Stimulated activated CD8-positive, alpha-beta memory T cell treated with anti-CD3 and anti-CD28 coated beads, Interleukin-7, amount 100 ng/mL, for 1 hour (primary cell): ENCODE measurements at places on chromosomes 12 and 14.
A peak's percentile ranks its signal among the peaks of the same experiment; 100 is the strongest.

- DNase-seq, result no peak
Observed at GRCh38 chr14:57512220-57512619, 18.6 kb upstream of the CCDC198 start.

- DNase-seq, result no peak
Observed at GRCh38 chr14:90714811-90715210, 101.4 kb downstream of the TTC7B start.

- no peak for DNase-seq
Observed at GRCh38 chr14:36014236-36014635, 162.3 kb downstream of the PTCSC3 start.

GRCh38 chr12:65858831-65859230 is 34.5 kb downstream of the HMGA2 start:
- no peak for DNase-seq

GRCh38 chr14:81324011-81324410 is 76.1 kb downstream of the STON2 start:
- no peak for DNase-seq

DNA sequence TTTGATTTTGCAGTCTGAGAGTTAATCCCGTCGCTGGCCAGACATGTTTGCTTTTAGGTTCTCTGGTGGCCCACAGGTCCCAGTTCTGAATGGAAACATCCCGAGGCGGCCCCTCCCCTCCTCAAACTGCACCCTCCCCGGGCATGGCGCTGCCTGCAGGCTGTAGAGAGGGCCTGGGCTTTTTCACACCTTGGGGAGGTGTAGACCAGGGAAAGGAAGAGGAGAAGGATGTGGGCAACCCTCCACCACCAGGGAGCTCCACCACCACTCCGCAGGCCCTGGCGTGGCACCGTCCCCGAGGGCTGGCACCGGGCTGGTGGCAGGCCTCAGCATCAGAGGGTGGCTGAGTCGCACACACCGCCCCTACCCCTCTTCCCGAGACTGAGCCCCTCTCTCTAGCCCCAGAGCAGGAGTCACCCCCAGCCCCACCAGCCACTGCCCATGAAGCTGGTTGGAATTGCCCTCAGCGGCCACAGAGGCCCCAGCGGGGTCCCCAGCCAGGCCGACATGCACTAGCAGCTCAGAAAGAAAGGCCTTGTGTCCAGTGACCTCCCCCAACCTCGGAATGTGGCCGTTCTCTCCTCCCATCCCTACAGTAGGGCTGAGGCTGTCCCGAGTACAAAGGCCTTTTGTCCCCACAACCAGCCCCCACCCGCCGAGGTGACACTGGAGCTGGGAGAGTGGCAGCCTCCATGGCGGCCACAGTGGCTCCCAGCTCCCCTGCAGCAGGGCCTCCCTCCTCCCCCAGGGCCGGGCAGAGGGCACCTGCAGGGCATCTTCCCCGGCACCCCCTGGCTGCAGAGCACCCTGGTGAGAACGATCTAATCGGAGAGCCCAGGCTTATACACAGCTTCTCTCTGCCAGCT is 23.5 kb upstream of the INF2 start:
- peak; percentile 12 for DNase-seq
